Activated naive CD8-positive, alpha-beta T cell treated with anti-CD3 and anti-CD28 coated beads for 36 hours (primary cell): ENCODE measurements at places on chromosomes 1 and 21. TPM values are rescaled to one million over a fixed set of nuclear protein-coding genes. Genes with fewer than 3 reads are reported as not detected.
A peak's percentile ranks its signal among the peaks of the same experiment; 100 is the strongest.

Gene DDX59
- 18.3 TPM for total RNA-seq

DNA sequence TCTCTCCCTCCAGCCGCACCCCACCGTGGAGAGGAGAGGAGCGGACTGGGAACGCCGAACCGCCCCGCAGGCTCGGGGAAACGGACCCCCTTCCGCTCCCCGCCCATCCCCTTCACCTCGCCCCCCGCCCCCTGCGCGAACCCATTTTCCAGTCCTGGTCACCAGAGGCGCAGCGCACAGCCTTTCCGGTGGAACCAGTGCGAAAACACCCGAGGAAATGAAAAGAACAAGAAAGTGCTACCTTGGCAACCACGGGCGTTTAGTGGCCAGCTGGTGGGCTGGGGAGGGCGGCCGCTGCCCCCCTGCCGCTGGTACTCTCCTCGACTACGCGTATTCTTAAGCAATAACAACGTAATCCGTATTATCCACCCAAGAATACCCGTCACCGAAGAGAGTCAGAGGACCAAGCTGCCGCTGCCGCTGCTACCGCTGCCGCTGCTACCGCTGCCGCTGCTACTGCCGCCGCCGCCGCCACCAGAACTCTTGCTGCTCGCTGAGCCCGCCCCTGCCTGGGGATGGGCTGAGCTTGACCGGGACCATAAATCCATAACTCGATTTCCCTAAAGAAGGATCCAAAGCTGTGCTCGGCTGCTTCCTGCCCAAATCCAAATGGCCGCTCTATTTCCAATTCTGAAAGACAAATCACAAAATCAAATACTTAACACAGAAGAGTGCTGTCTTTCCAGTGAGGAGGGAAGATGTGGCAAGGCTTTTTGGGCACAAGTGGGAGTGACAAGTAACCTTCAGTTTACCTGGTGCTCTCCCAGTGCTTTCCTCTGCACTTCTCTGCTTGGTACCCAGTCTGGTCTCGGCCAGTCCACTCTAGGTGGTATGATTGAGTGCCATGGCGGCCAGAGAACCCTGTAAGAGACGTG is 125.2 kb upstream of the DPYD start:
- peaks cover 78% of the 10 kb centered on the region for H3K27me3 ChIP-seq
- H3K36me3 ChIP-seq, result no peaks in the 10 kb centered on the region
- peaks cover 29% of the 10 kb centered on the region for H3K4me1 ChIP-seq
- peak overlapping the region; percentile 77 for H3K4me3 ChIP-seq
- H3K27ac ChIP-seq, result no peak overlapping the region

DNA sequence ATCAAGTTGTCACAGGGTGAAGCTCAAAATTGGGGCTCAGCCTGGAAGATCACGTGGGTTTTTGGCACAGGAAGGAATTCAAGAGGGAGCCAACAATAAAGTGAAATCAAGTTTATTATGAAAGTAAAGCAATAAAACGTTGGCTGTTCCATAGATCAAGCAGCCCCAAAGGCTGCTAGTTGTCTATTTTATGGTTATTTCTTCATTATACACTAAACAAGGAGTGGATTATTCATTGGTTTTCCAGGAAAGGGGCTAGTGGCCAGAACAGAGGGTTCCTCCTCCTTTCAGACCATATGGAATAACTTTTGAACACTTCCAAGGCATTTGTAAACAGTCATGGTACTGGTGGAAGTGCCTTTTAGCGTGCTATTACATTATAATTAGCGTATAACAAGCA is 723.5 kb upstream of the ADAMTS5 start:
- H3K36me3 ChIP-seq, result no peaks in the 10 kb centered on the region
- peaks cover 10% of the 10 kb centered on the region for H3K27me3 ChIP-seq
- no peak overlapping the region for H3K27ac ChIP-seq
- no peaks in the 10 kb centered on the region for H3K4me1 ChIP-seq

DNA sequence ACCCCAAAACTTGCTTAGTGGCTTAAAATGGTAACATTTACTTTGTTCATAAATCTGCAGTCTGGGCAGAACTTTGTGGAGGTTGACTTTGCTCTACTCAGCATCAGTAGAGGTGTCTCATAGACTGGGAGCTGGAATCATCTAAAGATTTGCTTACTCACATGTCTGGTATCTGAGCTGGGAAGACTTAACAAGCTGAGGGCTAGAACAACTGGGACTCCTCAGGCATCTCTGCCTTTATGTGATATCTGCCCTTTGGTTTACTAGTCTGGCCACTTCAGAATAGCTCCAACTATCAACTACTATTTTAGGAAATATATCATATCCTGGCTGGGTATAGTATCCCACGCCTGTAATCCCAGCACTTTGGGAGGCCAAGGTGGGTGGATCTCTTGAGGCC is 82.5 kb downstream of the C4BPA start:
- DNase-seq, result no peak
- H3K36me3 ChIP-seq, result no peaks in the 10 kb centered on the region
- H3K27ac ChIP-seq, result no peak overlapping the region
- no peak overlapping the region for H3K4me3 ChIP-seq
- no peaks in the 10 kb centered on the region for H3K27me3 ChIP-seq

GRCh38 chr1:67441739-67442281 is 11.6 kb upstream of the SERBP1 start:
- peaks cover 18% of the 10 kb centered on the region for H3K4me1 ChIP-seq
- H3K36me3 ChIP-seq, result no peaks in the 10 kb centered on the region
- no peak for DNase-seq
- no peak overlapping the region for H3K4me3 ChIP-seq
- H3K27ac ChIP-seq, result peak overlapping the region; percentile 39

Gene OVAAL
- total RNA-seq, result not detected

Gene OR2M3
- not detected for total RNA-seq

- H3K4me3 ChIP-seq, result no peak overlapping the region
- H3K4me1 ChIP-seq, result peaks cover 34% of the 10 kb centered on the region
- H3K36me3 ChIP-seq, result peaks cover 6% of the 10 kb centered on the region
- no peaks in the 10 kb centered on the region for H3K27me3 ChIP-seq
- peak; percentile 67 for DNase-seq
- no peak overlapping the region for H3K27ac ChIP-seq
Measured at GRCh38 chr1:198934901-198935305, 296.1 kb downstream of the PTPRC start.

DNA sequence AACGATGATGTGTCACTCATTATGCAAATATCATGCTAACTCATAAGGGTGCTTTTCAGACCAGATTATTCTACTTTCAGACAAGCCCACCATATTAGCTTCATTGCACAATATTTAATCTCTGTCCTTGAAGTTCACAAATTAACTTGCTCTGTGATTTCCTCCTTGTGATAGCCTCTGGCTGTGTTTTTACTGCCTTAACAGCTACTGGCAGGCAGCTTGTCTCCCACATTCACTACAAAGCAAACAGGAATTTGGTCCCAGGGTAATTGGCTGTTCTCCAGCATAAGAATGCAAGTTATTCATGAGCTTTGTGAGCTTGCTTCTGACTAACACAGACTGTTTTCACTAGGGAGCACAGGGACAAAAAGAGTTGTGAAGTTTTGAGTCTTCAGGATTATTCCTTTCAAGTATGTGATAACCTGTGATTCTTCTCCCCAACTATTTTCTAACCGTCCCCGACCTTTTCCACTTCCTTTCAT is 87.9 kb upstream of the HMCN1 start:
- H3K36me3 ChIP-seq, result peaks cover 4% of the 10 kb centered on the region
- H3K27me3 ChIP-seq, result no peaks in the 10 kb centered on the region
- H3K4me1 ChIP-seq, result peaks cover 41% of the 10 kb centered on the region
- peak overlapping the region; percentile 70 for H3K27ac ChIP-seq

GRCh38 chr1:151314137-151314875 is 12.9 kb downstream of the PI4KB start:
- peaks cover 27% of the 10 kb centered on the region for H3K36me3 ChIP-seq
- H3K27ac ChIP-seq, result no peak overlapping the region
- H3K4me1 ChIP-seq, result peaks cover 54% of the 10 kb centered on the region
- H3K4me3 ChIP-seq, result no peak overlapping the region
- H3K27me3 ChIP-seq, result no peaks in the 10 kb centered on the region
- no peak for DNase-seq

DNA sequence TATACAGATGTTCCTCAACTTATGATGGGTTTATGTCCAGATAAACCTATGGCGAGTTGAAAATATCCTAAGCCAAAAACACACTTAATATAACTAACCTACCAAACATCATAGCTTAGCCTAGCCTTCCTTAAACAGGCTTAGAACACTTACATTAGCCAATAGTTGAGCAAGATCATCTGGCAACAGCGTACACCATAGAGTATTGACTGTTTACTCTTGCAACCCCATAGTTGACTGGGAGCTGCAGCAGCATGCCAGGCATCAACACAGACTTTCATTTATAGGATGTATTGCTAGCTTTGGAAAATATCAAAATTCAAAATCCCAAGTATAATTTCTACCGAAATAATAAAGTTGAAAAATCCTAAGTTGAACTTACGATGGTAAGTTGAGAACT is 5.5 kb upstream of the LCE2D start:
- H3K36me3 ChIP-seq, result no peaks in the 10 kb centered on the region
- H3K4me3 ChIP-seq, result no peak overlapping the region
- no peak overlapping the region for H3K27ac ChIP-seq
- no peak for DNase-seq
- peaks cover 5% of the 10 kb centered on the region for H3K27me3 ChIP-seq

Gene CD247
- 166 TPM for total RNA-seq

- no peak overlapping the region for H3K4me3 ChIP-seq
- H3K27me3 ChIP-seq, result no peaks in the 10 kb centered on the region
- peaks cover 8% of the 10 kb centered on the region for H3K4me1 ChIP-seq
- no peak for DNase-seq
Measured at GRCh38 chr1:97947695-97948094, 26.9 kb upstream of the DPYD start.

Gene CYP4Z1
- not detected for total RNA-seq

DNA sequence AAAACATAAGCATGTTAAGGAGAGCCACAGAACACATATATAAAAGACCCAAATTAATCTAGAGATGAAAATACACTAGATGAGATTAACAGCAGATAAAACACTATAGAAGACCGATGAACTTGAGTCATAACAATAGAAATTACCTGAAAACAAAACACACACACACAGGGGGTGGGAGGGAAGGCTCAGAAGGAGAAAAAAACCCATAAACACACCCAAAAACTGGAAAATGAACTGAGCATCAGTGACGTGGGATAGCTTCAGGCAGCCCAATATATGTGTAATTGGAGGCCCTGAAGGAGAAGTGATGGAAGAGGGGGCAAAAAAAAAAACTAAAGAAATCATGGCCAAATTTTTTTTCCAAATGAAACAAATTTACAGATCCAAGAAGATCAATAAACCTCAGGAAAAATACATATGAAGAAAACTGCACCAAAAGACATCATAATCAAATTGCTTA is 11.4 kb downstream of the ALDH9A1 start:
- H3K4me1 ChIP-seq, result peaks cover 44% of the 10 kb centered on the region
- no peaks in the 10 kb centered on the region for H3K27me3 ChIP-seq
- DNase-seq, result no peak
- peaks cover 53% of the 10 kb centered on the region for H3K36me3 ChIP-seq
- peak overlapping the region; percentile 32 for H3K27ac ChIP-seq
- H3K4me3 ChIP-seq, result no peak overlapping the region

DNA sequence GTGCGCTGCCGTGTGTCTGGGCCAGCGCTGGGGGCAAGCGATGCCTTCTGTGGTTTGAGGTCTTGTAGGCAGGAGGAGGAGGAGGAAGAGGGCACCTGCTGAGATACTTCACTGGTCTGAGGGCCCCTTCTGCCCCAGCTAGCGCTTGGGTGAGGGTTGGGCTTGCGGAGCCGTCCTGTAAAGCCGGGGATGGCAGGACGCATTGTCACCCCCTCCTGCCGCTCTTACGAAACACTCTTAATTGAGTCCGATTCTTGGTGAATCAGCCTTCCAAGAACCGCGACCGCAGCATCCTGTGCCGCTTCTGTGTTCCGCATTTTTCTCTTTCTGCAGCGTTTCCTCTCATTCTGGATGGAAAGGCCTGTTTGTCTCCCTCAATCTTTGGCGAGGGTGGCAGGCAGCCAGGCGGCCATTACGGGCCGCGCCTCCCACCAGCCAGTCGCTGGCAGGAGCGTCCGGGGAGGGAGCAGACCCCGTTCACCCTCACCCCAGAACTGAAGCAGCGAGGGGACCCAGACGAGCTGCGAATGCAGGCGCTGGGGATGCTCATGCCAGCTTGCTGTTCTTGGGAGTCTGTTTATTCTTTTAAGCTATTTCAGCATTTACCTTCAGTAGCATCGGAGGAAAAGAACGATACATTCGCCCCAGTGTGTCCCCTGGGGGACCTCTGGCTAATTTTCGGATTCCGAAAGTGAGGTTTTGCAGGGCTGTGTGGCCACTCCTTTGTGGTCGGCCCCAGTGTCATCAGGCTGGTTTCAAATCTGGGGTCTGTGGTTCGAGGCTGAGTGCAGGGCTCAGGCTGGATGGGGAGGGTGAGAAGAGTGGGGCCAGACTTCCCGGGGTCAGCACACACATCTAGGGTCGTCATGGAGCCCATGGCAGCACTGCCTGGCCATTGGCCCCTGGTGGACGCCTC is 62.7 kb downstream of the SKI start:
- DNase-seq, result peak; percentile 85
- no peaks in the 10 kb centered on the region for H3K27me3 ChIP-seq
- peak overlapping the region; percentile 76 for H3K4me3 ChIP-seq
- peaks cover 72% of the 10 kb centered on the region for H3K4me1 ChIP-seq
- peaks cover 17% of the 10 kb centered on the region for H3K36me3 ChIP-seq

DNA sequence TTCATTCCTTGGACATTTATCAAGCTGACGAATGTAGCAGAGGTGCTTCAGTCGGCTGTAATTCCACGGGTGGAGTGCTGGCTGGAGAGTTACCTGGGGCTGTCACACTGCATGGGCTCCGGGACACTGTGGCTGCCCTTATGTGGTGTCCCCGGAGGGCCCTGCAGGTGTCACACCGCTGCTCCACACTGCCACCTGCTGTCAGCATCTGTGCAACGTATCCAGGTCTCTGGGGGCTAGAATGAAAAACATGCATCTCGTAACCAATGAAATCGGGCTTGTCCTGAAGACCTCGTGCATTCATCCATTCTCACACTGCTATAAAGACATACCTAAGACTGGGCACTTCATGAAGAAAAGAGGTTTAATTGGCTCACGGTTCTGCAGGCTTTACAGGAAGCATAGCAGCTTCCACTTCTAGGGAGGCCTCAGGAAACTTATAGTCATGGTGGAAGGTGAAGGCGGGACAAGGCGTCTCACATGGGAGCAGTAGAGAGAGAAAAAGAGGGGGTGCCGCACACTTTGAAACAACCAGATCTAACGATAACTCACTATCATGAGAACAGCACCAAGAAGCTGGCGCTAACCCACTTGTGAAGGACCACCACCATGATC is 46.7 kb upstream of the PCBP3 start:
- H3K27me3 ChIP-seq, result no peaks in the 10 kb centered on the region
- H3K4me1 ChIP-seq, result peaks cover 19% of the 10 kb centered on the region
- no peak overlapping the region for H3K4me3 ChIP-seq
- DNase-seq, result peak; percentile 79

Gene VSIG8
- total RNA-seq, result not detected

DNA sequence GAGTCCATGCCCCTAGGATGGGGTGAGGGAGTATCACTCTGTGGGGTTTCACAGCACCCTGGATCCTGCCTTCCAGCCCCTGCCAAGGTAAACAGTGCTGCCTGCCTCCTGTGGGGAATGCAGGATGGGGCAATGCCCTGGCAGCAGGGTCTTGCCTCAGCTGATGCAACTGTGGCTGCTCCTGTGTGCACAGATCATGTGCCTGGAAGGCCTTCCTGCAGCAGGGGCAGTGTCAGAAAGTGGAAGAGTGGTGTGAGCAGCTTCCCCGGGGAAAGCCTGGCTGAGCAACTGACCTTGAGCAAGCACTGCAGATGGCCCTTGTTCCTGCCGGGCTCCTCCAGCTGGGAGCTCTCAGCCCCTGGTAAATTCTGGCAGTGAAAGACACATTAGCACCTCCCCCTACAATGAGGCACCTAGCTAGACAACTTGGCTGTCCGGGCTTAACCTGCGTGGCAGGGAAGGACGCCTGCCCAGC is 9.9 kb downstream of the TOR3A start:
- no peak overlapping the region for H3K4me3 ChIP-seq
- peaks cover 15% of the 10 kb centered on the region for H3K36me3 ChIP-seq
- no peak overlapping the region for H3K27ac ChIP-seq
- no peak for DNase-seq

Gene ZMYND12
- total RNA-seq, result 0.47 TPM
